Renal pelvis (tissue), 12 donors: ENCODE measurements at places on chromosomes 7 and 10.

DNA sequence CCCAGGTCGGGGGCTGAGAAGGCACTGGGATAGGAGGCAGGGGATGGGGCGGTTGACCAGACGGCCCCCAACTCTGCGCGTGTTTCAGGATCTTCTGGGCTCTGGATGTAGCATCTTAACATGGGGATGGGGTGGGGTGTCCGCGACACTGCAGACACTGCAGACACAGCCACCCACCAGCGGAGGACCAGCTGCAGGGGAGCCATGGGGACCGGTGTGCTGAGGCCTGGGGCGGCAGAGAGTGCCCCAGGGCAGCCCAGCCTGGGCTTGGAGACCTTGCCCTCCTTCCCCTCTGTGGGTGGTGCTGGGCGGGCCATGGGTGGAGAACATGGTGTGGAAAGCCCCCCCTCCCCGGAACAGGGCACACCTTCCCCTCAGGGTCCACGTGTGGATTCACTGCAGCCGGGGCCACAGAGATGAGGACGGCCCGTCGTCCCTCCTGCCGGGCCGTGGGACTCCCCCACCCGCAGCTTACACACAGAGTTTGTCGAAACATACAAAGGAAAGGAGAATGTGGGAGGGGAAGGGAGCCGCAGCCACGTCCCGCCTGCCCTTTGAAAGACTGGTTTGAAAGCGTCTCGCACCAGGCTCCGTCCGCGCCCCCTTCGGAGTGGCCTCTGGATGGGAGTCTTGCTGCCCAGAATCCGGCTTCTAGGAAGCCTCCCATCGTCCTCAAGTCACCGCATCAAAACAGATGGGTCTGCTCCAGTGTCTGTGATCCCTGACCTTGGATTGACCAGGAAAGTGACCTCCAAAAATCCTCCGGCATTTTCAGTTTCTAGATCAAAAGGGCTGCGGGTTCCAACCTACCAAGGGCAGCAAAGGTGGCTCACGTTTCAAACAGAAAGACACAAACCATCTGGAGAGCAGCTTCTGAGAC lies 91.5 kb upstream of the TCERG1L start:
- peak; percentile 49 for DNase-seq

- peak; percentile 82 for DNase-seq
These were observed 5.2 kb downstream of the DMBT1 start for GRCh38 chr10:122565766-122566206.

DNA sequence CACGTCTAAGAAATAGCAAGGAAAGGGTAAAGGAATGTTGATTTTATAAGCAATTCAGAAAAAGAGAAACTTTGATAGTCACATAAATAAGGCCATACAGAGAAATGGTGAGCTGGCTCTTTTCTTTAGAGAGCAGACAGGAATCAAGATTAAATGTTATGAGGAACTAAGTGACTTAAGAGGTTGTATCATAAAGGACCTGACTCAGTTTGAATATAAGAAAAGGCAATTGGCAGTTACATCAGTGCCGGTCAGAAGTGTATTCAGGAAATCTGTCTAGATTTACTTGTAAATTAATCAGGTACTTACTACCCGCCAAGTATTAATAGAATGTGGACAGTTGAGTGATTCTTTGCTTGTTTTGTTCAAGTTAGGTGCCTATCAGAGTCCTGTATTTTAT lies 2.1 kb downstream of the MRPL32 start:
- DNase-seq = no peak

DNA sequence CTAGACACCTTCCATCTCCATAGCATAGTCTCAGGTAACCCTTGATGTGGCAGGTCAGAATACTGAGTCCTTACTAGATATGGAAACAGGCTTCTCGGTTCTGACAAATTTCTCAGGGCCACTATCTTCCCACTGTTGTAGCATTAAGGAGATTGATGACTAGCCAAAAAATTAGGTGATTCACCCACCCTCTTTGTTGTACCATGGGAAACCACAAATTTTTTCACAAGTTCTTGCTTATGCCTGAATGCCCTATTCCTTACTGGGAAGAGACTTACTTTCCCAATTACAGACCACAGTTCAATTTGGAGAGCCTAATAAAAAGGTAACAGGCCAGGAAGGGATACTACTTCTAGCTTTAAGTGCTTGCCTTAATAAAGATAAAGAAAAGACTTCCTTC lies 948.8 kb downstream of the GRM8 start:
- DNase-seq = no peak

DNA sequence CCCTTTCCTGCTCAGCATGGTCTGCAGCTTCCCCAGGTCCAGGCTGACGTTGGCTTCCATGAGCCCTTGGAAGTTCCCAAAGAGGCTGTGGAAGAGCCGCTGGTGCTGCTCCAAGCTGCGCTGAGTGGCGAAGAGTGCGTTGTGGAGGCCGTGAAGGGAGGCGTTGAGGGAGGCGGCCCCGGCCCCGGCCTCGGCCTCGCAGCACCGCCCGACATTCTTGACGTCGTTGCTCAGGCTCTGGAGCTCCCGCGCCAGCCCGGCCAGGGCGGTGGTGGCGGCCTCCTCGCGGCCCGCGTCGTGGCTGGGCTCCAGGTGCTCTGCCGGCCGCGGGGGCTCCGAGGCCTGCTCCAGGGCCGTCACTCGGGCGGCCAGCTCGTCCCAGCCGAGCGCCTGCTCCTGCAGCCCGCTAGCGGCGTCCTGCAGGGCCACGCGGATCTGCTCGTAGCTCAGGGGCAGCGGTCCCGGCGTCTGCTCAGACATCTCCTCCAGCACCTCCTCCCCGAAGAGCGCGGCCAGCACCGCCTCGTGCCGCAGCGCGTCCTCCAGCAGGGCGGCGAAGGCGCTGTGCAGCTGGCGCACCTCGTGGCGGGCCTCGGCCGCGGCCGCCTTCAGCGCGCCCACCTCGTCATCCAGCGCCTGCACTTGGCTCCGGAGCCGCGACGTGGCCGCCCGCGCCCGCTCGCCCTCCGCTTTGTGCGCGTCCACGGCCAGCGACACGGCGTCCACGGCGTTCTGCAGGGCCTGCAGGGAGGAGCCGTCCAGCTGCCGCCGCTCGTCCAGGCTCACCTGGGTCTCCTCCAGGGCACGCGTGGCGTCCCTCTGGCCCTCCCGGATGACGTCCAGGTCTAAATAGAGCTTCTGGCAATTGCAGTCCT lies 14.7 kb downstream of the MMRN2 start:
- no peak for DNase-seq

GRCh38 chr10:113539789-113540188 lies 13.1 kb upstream of the HABP2 start:
- no peak for DNase-seq
